Stimulated activated CD4-positive, alpha-beta T cell treated with anti-CD3 and anti-CD28 coated beads, Interleukin-1b, Interleukin-23, amount 100 ng/mL, for 4 hours (primary cell): ENCODE measurements at places on chromosomes 3 and 15.

- peak; percentile 25 for DNase-seq
Measured at GRCh38 chr15:31197497-31198414, 96.2 kb upstream of the TRPM1 start.

- DNase-seq, result no peak
Measured at GRCh38 chr3:117710501-117710900, 1000.9 kb downstream of the TUSC7 start.

GRCh38 chr15:58758141-58758540 is 8.6 kb upstream of the ADAM10 start:
- no peak for DNase-seq

DNA sequence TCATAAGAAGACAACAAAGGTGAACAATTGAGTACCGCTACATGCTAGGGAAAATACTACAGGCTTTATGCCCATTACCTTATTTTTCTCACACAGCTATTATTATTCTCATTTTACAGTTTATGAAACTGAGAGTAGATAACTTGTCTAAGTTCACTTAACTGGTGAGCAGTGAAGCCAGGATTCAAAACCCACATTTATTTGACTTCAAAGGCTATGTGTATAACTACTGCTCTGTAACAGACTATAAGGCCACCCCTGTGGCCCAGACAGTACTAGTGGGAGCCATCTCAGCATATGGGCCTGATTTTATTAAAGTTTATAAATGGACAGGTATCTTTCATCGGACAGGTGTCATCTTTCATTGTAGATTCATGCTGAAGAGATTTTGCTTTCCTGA is 14.4 kb upstream of the BBX start:
- no peak for DNase-seq

DNA sequence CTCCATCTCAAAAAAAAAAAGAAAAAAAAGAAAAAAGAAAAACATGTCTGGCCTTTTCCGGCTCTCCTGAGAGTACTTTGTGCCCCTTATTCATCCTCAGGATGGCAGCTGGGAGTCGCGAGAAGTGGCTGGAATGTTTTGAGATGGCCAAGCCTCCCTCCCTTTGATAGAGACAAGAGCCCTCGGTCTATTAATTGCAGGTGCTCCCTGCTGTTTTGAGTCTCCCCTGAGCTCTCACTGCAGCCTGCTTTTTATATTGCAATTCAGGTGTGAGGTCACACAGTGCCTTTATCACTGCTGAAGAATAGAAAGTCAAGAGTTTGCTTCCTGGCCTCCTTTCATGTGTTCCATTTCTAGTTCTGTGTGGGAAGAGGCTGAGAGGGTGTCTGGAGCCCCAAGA is 10.9 kb downstream of the CA12 start:
- no peak for DNase-seq

GRCh38 chr15:83289160-83289559 is 4.7 kb upstream of the BNC1 start:
- no peak for DNase-seq

- no peak for DNase-seq
Measured at GRCh38 chr3:43854916-43855315, 164.2 kb downstream of the ABHD5 start.

DNA sequence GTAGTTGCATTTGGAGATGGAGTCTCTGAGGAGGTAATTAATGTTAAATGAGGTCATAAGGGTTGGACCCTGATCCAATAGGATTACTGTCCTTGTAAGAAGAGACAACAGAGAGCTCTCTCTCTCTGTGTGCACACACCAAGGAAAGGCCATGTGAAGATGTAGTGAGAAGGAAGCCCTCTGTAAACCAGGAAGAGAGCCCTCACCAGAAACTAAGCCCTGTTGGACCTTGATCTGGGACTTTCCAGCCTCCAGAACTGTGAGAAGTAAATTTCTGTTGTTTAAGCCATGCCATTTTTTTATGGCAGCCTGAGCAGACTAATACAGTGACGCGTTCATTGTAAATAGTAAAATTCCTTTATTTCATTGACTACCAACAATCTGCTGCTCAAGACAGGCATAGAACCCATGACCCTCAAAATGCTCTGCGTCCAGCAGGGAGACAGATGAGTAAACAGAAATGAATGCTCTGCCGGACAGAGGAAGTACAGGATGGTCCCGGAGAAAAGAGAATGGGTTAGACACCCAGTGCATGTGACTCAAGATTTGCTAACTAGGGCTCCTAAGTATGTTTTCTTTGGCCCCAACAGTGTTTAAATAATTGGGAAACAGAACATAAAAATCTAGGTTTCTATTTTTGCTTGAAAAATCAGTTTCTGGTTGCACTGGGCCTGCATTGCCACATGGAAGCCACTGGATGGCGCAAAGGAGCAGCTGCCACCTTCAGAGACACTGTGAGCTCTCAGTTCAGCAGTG is 37.9 kb upstream of the TNFAIP8L3 start:
- DNase-seq, result no peak

DNA sequence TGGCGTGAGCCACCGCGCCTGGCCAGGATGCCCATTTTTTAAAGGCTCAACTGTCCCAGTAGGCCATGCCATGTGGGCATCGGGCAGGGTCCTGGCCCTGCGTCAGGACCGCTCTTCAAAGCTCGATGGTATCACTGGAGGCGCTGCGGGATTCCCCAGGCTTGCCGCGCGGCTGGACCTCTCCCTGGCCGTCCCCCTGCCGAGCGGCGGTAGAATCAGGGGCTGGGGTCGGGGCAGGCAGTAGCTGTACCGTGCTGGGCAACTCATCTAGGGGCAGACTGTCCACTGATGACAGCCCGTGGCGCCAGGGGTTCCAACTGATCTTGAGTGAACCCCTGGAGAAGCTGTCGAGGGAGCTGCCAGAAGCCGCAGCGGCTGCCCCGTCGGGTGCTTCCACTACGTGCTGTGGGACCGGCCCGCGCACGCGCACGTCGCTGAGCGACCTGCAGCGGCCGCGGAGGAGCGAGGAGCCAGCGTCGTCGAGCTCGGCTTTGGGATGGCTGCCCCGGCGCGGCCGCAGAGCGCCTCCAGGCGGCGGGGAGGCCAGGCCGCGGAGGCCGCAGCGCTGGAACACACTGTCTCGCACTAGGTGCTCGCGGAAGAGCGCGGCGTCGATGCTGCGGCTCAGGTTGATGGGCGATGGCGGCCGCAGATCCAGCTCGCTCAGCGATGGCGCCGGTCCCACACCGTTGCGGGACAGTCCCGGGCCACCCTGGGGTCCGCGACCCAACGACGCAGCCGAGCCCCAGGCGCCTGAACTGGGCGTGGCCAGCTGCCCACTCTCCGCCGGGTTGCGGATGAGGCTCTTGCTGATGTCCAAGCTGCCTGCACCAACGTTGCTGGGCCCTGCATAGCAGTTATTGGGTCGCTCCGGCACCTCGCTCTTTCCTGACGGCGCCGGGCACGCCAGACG is 5.8 kb downstream of the PRRT3 start:
- DNase-seq, result peak; percentile 77

DNA sequence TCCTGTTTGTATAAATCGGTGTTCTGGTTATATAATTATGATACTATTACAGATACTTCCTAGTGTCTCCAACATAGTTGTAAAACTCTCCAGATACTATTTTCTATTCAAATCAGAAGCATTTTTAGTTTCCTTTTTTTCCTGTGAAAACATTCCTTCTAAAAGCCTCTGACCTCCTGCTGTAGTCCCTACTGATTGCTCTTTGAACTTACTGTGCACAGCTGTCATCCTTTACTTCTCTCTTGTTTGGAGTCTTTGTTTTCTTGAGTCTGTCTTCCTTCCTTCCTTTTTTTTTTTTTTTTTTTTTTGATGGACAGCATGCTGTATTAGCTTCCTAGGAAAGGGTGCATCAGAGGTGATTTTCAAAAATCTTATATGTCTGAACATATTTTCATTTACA is 28.9 kb downstream of the NR2C2 start:
- no peak for DNase-seq

DNA sequence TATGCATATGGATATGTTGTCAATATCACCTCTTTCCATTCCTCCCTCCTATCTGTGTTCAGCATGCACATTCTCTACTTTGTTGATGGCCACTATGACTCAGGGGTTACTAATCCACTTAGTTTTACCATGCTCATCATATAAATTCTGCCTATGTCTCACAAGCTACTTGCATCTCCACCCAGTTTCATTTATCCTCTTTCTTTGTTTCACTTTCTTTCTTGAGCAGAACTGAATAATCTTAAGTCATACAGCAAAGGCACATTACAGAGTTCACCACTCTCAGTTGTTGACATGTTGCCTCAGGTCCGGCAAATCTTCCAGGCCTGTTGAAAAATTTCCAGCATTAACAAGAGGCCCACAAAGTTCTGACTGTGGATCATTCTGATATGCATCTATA is 71.5 kb downstream of the SSR3 start:
- no peak for DNase-seq

DNA sequence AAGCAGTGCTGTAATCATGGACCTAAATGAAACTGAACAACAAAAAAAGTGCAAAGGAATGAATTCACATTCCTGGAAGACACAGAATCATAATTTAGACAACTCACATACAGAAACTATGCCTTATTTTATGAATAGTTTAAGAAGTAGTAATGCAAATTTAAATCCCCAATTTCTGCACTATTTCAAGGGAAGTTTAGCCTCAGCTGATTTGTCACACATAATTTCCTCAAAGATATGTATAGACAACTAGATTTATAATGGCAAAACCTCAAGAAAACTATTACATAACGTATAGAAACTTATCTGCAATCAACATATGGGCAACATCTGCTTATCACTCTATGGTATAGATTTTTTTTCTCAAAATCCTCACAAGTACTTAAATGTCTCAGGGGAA is 7.8 kb upstream of the PTX3 start:
- DNase-seq, result no peak

GRCh38 chr15:44186705-44187104 is 8.4 kb downstream of the FRMD5 start:
- DNase-seq, result no peak

- no peak for DNase-seq
Measured at GRCh38 chr15:35595656-35596055, 49.7 kb upstream of the DPH6 start.

GRCh38 chr15:82543160-82543559 is 2.9 kb upstream of the RPS17 start:
- no peak for DNase-seq

- DNase-seq, result no peak
Measured at GRCh38 chr3:191331388-191331787, 1.1 kb upstream of the UTS2B start.

DNA sequence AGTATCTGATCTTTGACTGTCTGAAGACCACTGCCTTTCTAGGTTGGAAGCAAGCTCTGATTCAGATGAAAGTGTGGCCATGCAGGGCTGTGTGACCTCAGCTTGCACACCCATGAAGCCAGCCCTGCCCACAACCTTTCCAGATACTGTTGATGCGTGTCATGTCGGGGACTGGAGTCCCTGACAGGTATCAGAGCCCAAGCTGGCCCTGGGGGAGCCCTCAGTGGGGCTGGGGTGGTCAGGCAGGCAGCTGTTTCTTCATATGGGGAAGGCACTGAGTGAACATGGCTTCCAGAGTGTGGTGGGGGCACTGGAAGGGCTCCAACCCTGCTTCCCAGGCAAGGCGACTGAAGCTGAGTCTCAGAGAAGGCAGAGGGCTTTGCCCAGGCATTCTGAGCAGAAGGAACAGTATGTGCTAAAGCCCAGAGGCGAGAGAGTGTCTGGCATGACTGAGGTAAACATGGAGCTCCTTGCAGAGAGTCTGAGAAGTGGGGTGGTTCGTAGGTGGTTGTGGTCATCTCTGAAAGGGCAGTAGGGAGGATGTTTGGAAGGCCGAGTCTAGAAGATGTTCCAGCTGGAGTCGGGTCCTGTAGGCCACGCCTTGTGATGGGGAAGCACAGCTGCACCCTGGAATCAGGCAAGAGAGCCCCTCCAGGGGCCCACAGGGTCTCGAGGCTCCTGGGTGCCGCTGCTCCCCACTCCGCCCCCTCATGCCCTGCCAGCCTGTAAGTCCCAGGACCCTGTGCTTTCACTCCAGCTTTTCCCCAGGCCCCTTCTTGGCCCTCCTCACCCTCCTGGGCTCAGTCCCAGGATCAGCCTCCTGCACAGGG is 122.2 kb downstream of the EEFSEC start:
- DNase-seq, result no peak

GRCh38 chr3:11305509-11305908 is 33.3 kb downstream of the ATG7 start:
- DNase-seq, result no peak

DNA sequence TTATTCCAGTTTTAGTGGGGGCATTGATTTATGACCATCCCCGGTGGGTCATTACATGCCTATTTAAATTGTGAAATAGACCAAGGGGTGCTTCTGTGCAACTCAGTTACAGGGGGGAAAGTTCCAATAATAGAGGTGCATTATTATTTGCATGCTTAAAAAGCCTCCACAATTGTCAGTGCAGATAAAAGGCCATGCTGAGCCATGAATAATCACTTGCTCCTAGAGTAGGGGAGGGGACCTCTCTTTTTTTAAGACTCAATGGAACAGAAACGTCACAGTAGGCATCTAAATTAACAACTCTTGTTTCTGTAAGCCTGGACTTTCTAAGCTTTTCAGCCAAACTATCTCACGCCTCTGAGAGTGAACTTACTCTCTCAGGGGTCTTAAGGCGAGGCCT is 66.5 kb upstream of the CMTM7 start:
- DNase-seq, result no peak
